Spinal cord (tissue), 10 donors: ENCODE measurements at places on chromosomes 13 and 19. TPM values are rescaled to one million over a fixed set of nuclear protein-coding genes. Genes with fewer than 3 reads are reported as not detected.

- H3K36me3 ChIP-seq = peaks cover 11% of the 10 kb centered on the region
- no peak for DNase-seq
- no peaks in the 10 kb centered on the region for H3K27me3 ChIP-seq
- H3K27ac ChIP-seq = no peak overlapping the region
- no peak overlapping the region for H3K4me3 ChIP-seq
Observed at GRCh38 chr19:9622531-9622930, 1.5 kb upstream of the ZNF561 start.

DNA sequence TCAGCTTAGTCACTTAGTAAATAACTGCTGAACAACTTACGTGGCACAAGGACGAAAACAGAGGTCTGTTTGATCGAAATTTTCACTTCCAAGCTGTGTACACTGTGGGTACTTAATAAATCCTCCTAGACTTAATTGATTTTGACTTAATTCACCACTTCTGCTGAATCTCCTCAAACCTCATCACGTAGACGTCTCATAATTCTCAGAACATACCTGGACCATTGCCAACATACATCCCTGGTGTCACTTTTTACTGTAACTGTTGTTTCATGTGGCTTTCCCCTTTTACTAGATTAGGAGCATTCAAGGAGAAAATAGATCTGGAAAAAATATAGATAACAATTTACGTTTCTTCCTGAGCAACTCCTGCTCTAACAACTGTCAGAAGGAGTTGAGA is 105.0 kb downstream of the MBNL2 start:
- H3K36me3 ChIP-seq = no peaks in the 10 kb centered on the region
- no peak overlapping the region for H3K27ac ChIP-seq
- H3K4me3 ChIP-seq = no peak overlapping the region
- H3K27me3 ChIP-seq = no peaks in the 10 kb centered on the region

DNA sequence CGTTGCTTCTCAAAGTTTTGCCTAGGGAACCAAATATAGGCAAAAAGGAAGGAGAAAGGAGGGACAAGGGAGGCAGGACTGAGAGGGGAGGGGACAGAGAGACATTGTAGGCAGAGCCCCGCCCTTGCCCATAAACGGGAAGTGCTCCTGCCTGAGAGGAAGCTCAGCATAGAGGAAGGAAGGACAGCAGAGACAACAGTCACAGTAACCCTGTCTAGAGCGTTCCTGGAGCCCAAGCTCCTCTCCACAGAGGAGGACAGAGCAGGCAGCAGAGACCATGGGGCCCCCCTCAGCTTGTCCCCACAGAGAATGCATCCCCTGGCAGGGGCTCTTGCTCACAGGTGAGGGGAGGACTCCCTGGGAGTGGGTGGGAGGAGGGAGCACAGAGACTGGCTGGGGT is at the start of gene CEACAM21:
CEACAM21 (plus strand) TSS at position 169 of the 400 bp plus-strand sequence; CDS start at position 278, 109 bp downstream.
- H3K4me3 ChIP-seq = no peak within 1 kb of the TSS
- peaks cover 2% of the 10 kb centered on the region for H3K36me3 ChIP-seq
- no peak within 1 kb of the TSS for H3K27ac ChIP-seq
- H3K27me3 ChIP-seq = peaks cover 7% of the 10 kb centered on the region
- H3K4me1 ChIP-seq = peaks cover 2% of the 10 kb centered on the region

DNA sequence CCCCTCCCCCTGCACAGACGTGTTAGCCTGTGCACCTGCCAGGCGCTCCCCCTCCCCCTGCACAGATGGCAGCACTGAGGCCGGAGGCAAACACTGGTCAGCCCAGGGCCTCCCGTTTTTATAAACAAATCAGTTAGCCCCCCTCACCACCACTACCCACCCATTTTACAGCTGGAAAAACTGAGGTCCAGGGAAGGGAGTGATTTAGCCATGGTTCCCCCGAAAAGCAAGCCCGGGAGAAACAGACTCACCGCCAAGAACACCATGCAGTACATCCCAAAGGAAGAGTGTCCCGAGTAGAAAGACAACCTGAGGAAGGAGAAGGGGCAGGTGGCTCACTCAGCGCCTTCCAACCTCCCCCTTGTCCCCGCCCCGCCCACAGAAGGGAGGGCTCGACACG is 8.7 kb downstream of the PLPP2 start:
- DNase-seq = no peak
- peaks cover 9% of the 10 kb centered on the region for H3K4me1 ChIP-seq
- no peak overlapping the region for H3K27ac ChIP-seq
- H3K36me3 ChIP-seq = peaks cover 5% of the 10 kb centered on the region
- H3K27me3 ChIP-seq = no peaks in the 10 kb centered on the region

- H3K36me3 ChIP-seq = no peaks in the 10 kb centered on the region
- no peak overlapping the region for H3K4me3 ChIP-seq
- no peak overlapping the region for H3K27ac ChIP-seq
- no peak for DNase-seq
Observed at GRCh38 chr13:43520351-43520750, 266.4 kb downstream of the ENOX1 start.

DNA sequence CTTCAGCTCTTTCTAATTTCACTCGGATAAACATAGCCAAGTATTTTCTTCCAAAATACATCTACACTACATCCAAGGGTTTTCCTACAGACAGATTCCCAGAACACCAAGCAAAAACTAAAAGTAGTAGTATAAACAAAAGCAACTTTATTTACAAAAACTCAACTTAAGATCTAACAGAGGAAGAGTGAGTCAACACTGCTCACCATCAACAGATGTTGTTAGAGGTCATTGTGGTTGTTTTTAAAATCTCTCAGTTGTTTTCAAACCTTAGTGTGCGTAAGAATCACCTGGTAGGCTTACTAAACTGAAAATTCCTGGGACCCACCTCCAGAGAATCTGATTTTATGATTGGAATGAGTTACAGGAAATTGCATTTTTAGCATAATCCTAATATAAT is 631.7 kb upstream of the SGCG start:
- DNase-seq = no peak
- H3K36me3 ChIP-seq = no peaks in the 10 kb centered on the region
- no peaks in the 10 kb centered on the region for H3K27me3 ChIP-seq
- no peak overlapping the region for H3K4me3 ChIP-seq
- no peaks in the 10 kb centered on the region for H3K4me1 ChIP-seq

DNA sequence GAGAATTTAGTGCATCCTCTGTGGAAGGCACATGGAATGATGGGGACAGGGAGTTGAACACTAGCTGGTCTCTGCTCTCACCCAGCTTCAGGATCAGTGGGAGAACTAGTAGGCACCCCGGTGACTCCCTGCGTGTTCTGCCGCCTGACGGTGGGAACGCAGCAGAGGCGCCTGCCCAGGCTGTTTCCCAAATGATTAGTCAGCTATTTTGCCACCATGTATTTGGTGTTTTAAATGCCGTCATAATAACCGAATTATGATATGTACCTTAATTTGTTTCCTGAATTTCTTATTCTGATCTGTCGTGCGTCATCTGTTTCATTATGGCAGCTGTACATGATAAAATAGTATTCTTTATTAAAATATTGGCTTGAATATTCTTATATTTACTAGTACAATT is 115.9 kb upstream of the GJB6 start:
- no peaks in the 10 kb centered on the region for H3K36me3 ChIP-seq
- H3K27ac ChIP-seq = no peak overlapping the region
- H3K4me1 ChIP-seq = peaks cover 6% of the 10 kb centered on the region

DNA sequence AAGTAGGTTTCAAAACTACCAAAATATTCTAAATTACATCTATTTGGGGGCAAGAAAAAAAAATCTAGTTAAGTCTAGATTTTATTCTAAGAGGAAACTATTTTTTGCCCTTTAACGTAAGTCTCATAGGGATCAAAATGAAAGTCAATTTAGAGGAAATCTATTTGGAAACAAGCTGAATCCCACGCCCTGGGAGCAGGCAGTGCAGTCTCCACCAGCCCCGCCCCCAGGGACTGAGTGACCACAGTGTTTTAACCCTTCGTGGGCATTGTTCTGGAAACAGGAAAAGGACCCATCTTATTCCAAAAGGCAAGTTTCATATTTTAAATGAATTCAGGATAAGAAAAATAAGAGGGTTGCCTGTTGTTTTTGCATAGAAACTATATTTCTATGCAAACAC is 209.7 kb downstream of the SPRY2 start:
- H3K27ac ChIP-seq = peak overlapping the region; percentile 97
- no peaks in the 10 kb centered on the region for H3K27me3 ChIP-seq
- H3K36me3 ChIP-seq = no peaks in the 10 kb centered on the region
- peaks cover 6% of the 10 kb centered on the region for H3K4me1 ChIP-seq
- no peak for DNase-seq

DNA sequence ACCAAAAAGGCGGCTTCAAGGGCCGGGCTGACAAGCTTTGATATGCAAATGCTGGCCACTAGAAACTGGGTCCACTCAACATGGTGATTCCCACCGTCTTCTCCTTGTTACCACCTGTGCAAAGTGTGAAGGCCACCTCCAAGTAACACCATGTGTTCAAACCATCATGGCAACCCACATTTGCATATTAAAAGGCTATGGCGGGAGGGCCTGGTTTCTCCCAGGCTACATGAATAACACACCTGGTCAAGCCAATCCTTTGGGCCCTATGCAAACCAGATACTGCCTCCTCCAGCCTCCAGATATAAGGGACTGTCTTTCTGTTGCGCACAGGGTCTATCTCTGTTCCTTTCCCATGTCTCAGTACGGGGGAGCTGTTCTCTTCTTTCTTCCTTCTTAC is 36.6 kb upstream of the ZSCAN5A start:
- H3K36me3 ChIP-seq = no peaks in the 10 kb centered on the region
- H3K4me1 ChIP-seq = no peaks in the 10 kb centered on the region
- DNase-seq = no peak
- H3K27me3 ChIP-seq = no peaks in the 10 kb centered on the region
- no peak overlapping the region for H3K27ac ChIP-seq

DNA sequence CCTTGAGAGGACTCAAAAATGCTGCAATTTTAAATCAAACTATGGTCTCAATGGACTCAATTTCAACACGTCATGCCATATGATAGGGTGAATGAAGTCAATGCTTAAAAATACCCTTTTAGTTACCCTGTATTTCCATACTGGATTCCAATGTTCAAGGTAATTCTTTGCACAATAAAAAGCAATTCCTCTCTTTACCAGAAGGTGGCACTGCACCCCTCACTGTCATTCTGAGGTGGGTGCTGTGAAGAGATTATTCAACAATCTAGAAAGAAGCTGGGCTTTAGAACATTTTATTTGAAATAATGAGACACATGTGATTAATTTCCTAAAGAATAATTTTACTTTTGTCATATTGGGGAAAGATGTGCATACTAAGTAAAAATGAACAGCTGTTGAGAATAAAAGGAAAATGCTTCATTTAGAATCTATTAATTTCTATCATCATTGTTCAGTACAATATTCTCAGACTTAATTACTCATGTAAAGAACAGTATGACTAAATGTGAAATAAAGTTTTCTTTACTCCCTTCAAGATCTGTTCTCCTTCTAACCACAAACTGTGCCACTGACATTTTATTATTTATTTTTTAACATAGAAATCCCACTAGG is 789.1 kb downstream of the GPC5 start:
- no peaks in the 10 kb centered on the region for H3K27me3 ChIP-seq
- H3K27ac ChIP-seq = no peak overlapping the region
- no peak overlapping the region for H3K4me3 ChIP-seq
- H3K4me1 ChIP-seq = no peaks in the 10 kb centered on the region

DNA sequence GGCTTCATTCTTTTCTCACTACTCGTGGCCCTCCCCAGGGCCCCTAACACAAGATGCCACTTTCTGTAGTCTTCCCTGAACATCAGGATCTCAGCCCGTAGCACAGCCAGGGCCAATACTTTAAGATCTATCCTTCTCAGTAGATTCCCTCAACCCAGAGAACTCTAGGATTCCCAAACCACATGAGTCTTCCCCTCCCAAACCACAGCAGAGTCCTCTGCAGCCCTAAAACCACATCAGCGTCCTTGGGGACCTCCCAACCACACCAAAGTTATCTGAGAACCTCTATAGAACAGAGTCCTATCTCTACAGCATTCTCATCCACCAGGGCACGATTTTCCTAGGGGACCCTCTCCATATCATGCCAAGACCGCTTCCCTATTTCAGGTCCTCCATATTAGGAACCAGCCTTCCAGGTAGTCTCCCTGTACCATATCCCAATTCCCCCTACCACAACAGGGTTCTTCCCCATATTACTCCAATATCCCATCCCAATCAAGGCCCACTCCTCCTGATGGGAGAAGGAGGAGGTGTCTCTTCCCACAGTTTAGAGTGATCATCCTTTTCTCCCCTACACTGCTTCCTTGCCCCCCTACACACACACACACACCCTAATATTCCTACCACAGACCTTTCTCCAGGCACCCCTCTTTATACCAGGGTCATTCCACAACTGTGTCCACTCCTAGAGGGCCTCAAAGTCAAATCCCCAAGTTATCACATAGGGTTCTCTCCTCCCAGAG is 1.4 kb downstream of the DYRK1B start:
- peaks cover 73% of the 10 kb centered on the region for H3K36me3 ChIP-seq
- peak overlapping the region; percentile 99 for H3K4me3 ChIP-seq
- H3K27ac ChIP-seq = peak overlapping the region; percentile 33

GRCh38 chr19:38209671-38210457 is 14.2 kb downstream of the DPF1 start:
- no peak for DNase-seq
- H3K36me3 ChIP-seq = peaks cover 56% of the 10 kb centered on the region
- peak overlapping the region; percentile 24 for H3K4me3 ChIP-seq
- H3K27me3 ChIP-seq = no peaks in the 10 kb centered on the region

GRCh38 chr13:47484548-47484947 is 516.5 kb downstream of the SUCLA2 start:
- DNase-seq = no peak
- no peaks in the 10 kb centered on the region for H3K4me1 ChIP-seq
- no peaks in the 10 kb centered on the region for H3K27me3 ChIP-seq
- H3K4me3 ChIP-seq = no peak overlapping the region
- H3K27ac ChIP-seq = no peak overlapping the region

DNA sequence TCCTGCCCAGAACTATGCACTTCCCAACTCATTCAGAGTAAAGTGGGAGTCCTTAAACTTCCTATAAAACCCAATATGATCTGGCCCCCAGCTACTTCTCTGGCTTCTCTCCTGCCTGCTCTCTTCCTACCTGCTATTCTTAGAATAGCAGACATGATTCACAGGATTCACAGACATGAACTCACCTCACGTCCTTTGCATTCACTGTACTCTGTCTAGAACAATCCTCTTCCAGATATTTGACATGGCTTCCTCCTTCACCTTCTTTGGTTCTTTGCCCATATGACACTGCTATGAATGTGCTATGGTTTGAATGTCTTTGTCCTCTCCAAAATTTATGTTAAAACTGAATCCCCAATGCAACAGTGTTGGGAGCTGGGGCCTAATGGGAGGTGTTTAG is 154.9 kb downstream of the UGGT2 start:
- no peaks in the 10 kb centered on the region for H3K4me1 ChIP-seq
- no peaks in the 10 kb centered on the region for H3K27me3 ChIP-seq
- H3K27ac ChIP-seq = no peak overlapping the region
- H3K4me3 ChIP-seq = no peak overlapping the region
- no peak for DNase-seq

DNA sequence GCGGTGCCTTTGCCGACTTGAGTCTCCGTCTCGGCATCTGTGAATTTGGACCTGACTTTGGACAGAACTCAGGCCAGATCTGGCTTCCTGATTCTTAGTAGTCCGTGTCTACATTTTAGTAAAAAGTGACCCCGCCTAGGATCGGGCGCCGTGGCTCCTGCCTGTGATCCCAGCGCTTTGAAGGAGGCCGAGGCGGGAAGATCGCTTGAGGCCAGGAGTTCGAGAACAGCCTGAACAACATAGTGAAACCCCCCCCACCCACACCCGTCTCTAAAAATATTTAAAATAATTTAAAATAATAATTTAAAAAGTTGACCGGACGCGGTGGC is 849 bp upstream of the TCF3 start:
- peak overlapping the region; percentile 52 for H3K27ac ChIP-seq
- peak overlapping the region; percentile 81 for H3K4me3 ChIP-seq
- peaks cover 24% of the 10 kb centered on the region for H3K36me3 ChIP-seq
- H3K4me1 ChIP-seq = peaks cover 30% of the 10 kb centered on the region
- no peak for DNase-seq

The NXNL1 gene
- not detected for total RNA-seq

The SERPINE3 gene
- total RNA-seq = not detected

The INSR gene
- total RNA-seq = 47.7 TPM

The DACT3 gene
- total RNA-seq = 12.8 TPM
